Activated CD4-positive, alpha-beta T cell treated with anti-CD3 and anti-CD28 coated beads for 36 hours (primary cell): ENCODE measurements at places on chromosomes 1 and 21. TPM values are rescaled to one million over a fixed set of nuclear protein-coding genes. Genes with fewer than 3 reads are reported as not detected.

GRCh38 chr1:173862769-173863223, 5.0 kb downstream of the GAS5 start:
- DNase-seq = no peak

DNA sequence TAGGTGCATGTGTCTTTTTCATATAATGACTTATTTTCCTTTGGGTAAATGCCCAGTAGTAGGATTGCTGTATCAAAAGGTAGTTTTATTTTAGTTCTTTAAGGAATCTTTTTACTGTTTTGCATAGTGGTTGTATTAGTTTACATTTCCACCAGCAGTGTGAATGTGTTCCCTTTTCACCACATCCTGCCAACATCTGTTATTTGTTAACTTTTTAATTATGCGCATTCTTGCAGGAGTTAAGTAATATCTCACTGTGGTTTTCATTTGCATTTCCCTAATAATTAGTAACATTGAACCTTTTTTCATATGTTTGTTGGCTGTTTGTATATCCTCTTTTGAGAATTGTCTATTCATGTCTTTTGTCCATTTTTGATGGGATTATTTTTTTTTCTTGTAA, 1761.9 kb downstream of the PLA2G4A start:
- DNase-seq = no peak

- peak; percentile 38 for DNase-seq
Measured at GRCh38 chr1:12615865-12616708, 1.9 kb downstream of the DHRS3 start.

GRCh38 chr1:227899820-227900449, 47.8 kb downstream of the WNT9A start:
- peak; percentile 2 for DNase-seq

- no peak for DNase-seq
Measured at GRCh38 chr1:119988306-119989062, 81.0 kb downstream of the NOTCH2 start.

KRTAP11-1 gene
- total RNA-seq = not detected

FBXO28 gene
- 19.7 TPM for total RNA-seq

- DNase-seq = no peak
Measured at GRCh38 chr1:162040001-162040400, 16.3 kb upstream of the OLFML2B start.

CD53 gene
- total RNA-seq = 238 TPM

- no peak for DNase-seq
Measured at GRCh38 chr21:29385934-29386520, 87.3 kb downstream of the BACH1 start.

DNA sequence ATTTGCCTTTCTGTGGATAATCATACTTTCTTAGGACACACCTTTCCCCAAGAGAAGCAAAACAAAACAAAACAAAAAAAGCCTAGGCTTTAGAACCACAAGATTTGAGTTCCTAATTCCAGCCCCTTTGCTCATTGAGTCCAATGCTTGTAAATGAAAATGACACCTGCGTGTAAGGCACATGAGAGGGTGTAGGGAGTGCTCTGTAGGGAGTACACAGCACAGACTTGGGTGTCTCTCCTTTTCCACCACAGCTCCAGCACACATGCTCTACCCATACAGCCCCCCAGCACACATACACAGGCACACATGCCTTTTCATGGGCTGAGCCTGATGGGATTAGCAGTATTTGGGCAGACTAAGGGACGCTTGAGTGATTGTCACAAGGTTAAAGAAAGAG, 9.2 kb upstream of the NGF start:
- no peak for DNase-seq

ERG gene
- not detected for total RNA-seq

GRCh38 chr1:89557445-89557825, 32.8 kb downstream of the LRRC8B start:
- DNase-seq = no peak

EPHB2 gene
- total RNA-seq = not detected

DNA sequence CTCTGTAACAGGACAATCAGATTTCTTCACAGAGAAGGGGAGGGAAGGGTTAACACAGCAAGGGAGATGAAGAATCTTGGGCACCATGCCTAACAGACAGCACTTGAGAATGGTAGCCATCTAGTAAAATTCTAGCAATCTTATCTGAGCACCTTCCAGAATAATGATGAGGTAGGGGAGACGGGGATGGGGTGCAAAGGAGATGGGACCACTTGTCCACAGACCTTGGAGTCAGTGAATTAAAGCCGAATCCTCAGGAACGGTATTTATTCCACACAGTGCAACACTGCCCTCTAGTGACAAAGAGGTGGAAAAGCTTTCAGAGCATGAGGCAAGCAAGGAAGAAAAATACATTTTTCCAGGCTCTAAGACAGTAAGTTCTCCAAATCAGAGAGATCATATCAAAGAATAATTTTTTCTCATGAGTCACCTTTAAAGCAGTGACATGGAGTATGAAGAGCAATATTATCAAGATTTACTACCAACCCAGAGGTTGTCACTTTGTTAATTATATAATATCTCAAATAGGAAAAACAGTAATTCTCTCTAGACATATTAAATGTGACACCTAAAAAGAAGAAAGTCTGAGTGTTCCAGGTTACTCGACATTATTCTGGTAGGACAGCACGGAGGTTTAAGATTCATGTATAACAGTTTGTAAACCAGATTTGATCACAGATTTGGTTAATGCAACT, 43.3 kb upstream of the LPAR3 start:
- peak; percentile 25 for DNase-seq

DNA sequence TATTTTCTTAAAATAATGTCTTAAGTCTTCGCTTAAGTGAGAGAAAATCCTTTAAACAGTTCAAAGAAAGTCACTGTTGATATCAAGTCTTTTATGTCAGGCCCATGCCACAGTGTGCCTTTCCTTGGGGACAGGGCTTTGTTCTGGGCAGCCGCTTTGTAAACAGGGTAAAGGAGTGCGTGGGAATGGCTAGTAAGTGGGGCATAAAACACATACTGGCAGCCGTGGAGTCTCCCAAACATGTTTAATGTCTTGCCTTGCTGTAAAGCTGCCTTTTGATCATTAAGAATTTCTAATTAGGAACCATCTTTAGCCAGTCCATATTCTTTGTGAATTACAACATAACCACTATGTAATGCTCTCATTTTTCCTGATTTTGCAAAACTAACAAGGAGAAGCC, 99.7 kb downstream of the PHTF1 start:
- no peak for DNase-seq

- DNase-seq = no peak
Measured at GRCh38 chr21:46448108-46448507, 10.6 kb upstream of the DIP2A start.

PDZK1 gene
- not detected for total RNA-seq

- no peak for DNase-seq
Measured at GRCh38 chr1:175784831-175785230, 41.4 kb upstream of the TNR start.

- no peak for DNase-seq
Measured at GRCh38 chr1:182198006-182198605, 136.6 kb upstream of the ZNF648 start.

DNA sequence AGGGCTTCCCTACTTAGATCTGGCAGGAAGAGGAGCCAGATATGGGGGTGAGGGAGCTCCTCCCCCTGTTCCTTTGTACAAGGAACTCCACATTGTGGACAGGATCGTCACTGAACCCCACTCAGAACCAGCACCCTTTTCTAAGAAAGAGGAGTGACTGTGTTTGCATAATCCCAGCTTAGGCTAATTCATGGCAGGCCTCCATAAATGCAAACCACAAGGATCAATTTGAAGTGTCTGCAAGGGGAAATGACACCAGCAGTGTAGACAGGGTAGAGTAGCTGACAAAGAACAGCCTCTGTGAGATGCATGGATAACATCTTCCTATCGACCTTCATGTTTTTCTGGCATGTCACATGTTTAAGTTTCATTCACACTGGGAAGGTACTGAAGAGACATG, 11.7 kb downstream of the MX1 start:
- no peak for DNase-seq

- no peak for DNase-seq
Measured at GRCh38 chr1:8625981-8626898, 191.2 kb downstream of the RERE start.

NOS1AP gene
- total RNA-seq = 0.34 TPM

GRCh38 chr21:32567626-32568025, 17.7 kb downstream of the TCP10L start:
- DNase-seq = no peak

GRCh38 chr21:41899426-41900202, 20.5 kb upstream of the PRDM15 start:
- DNase-seq = peak; percentile 83

DNA sequence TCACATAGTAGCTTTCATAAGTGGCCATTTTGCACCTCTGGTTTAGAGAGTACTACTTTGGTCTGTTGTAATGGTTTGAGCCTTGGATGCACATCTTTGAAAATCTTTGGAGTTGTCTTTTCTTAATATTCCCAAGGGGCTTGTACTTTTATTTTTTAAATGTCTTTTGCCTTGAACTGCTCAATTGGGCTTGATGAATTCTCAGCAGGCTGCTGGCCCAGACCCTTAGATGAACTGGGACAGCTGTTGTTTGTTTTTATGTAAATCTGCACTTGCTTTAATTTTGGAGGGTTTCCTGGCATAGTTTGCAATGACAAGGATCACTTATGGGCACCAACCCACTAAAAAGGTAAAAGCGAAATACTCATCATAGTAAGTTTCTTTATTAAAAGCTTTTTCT, 24.9 kb downstream of the NGF start:
- no peak for DNase-seq

DNA sequence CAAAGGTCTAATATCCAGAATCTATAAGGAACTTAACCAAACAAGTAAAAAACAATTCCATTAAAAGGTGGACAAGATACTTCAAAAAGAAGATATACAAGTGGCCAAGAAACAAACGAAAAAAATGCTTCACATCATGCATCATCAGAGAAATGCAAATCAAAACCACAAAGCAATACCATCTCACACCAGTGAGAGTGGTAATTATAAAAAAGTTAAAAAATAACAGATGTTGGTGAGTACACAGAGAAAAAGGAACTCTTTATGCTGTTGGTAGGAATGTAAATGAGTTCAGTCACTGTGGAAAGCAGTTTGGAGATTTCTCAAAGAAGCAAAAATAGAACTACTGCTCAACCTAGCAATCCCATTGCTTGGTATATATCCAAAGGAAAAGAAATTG, 218.6 kb downstream of the SLC44A5 start:
- DNase-seq = no peak

NHLH2 gene
- not detected for total RNA-seq

- DNase-seq = no peak
Measured at GRCh38 chr1:41418857-41419583, 57.8 kb downstream of the FOXO6 start.

- DNase-seq = no peak
Measured at GRCh38 chr1:223329664-223330415, 34.1 kb downstream of the SUSD4 start.

DAB1 gene
- 0.11 TPM for total RNA-seq

- DNase-seq = no peak
Measured at GRCh38 chr1:66323958-66324625, 209.9 kb upstream of the SGIP1 start.

MTARC1 gene
- not detected for total RNA-seq

DNA sequence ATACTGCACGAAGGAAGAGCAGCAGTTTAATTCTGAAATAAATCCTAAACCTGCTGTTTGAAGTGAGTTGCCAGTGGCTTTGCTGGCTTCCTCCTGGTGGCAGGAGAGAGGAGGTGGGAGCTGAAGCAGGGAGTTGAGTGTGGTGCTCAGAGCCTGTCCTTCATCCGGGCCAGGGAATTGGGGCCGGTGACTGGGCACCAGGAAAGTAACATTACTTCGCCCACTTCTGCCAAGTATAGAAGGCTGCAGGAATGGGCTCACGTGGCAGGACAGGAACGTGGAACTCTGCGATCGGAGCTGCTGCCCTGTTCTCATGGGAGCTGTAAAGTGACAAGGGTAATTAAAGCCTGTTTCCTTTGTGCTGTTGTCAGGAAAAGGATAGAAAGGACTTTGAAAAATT, 8.7 kb downstream of the TOR3A start:
- no peak for DNase-seq

GPR157 gene
- total RNA-seq = 3.6 TPM

DNA sequence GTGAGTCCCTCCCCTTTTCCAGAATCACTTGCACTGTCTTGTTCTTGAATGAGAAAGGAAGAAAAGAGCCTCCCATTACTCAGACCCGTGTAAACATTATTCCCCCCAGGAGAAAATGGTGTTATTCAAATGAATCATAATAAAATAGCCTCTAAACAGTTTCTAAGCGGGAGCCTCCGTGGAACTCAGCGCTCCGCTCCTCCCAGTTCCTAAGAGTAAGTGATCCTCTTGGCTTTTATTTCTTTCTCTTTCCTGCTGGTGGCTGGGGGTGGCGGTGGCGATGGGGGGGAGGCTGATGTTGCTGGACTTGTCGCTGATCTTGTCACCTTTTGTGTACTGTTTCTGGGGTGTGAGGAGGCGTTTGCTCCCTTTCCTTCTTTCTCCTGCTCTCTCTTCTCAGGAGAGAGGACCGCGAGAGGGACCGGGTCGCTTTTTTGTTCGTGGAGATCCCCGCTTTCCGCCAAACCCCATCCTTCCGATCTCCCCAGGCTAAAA, 781 bp downstream of the PROX1 start:
- no peak for DNase-seq

MPZ gene
- 4.6 TPM for total RNA-seq

FCRL5 gene
- not detected for total RNA-seq

DNA sequence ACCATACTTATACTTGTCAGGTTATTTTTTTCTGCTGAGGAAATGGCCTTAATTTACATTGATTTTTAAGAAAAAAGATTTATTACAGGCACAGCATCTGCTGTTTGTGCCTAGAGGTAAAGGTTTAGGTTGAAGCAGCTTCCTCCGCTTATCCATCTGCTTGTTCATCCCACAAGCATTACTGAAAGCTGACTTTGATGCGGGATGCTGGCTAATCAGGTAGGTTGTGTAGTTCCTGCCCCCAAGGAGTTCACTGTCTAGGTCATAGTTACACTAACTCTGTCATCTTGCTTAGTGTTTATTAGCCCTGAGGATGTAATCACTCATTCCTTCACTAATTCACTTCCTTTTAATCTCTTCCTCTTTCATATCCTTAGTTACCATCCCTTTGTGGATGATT, 377.7 kb upstream of the KAZN start:
- DNase-seq = no peak
